Nasal cavity respiratory epithelium epithelial cell of viscerocranial mucosa (primary cell): ENCODE measurements at places on chromosomes 3 and 15. TPM values are rescaled to one million over a fixed set of nuclear protein-coding genes. Genes with fewer than 3 reads are reported as not detected.

The AHSG gene
- not detected in 2 replicates for total RNA-seq

The KCNMB2 gene
- not detected in 2 replicates for total RNA-seq

The CHRFAM7A gene
- total RNA-seq: 0.36 TPM in 1 of 2 replicates, not detected in the other

The RHOV gene
- 6.2 and 37.3 TPM in 2 replicates for total RNA-seq

The GPR27 gene
- under 0.01 and 1.6 TPM in 2 replicates for total RNA-seq

The CD80 gene
- total RNA-seq: not detected in 2 replicates

The SLC28A1 gene
- not detected in 2 replicates for total RNA-seq

The REC114 gene
- total RNA-seq: not detected in 2 replicates

The MKRN3 gene
- total RNA-seq: 3.4 and 7.9 TPM in 2 replicates

The P3H2 gene
- total RNA-seq: 9.5 and 14.0 TPM in 2 replicates

The TEX55 gene
- total RNA-seq: not detected in 2 replicates

The APBA2 gene
- total RNA-seq: 5.1 and 9.0 TPM in 2 replicates

The IL17RB gene
- under 0.01 and 0.07 TPM in 2 replicates for total RNA-seq

The GOLGA8S gene
- under 0.01 TPM in 1 of 2 replicates, not detected in the other for total RNA-seq

The ETV5 gene
- total RNA-seq: 9.8 and 28.7 TPM in 2 replicates
